ENCODE measurements at places on chromosomes 12 and 14.

- DNase-seq: peak; percentile 40
These were observed 164.6 kb upstream of the PARP11 start for GRCh38 chr12:4037747-4038312.

- no peak for DNase-seq
These were observed 53.0 kb downstream of the PAPLN start for GRCh38 chr14:73290279-73290678.

DNA sequence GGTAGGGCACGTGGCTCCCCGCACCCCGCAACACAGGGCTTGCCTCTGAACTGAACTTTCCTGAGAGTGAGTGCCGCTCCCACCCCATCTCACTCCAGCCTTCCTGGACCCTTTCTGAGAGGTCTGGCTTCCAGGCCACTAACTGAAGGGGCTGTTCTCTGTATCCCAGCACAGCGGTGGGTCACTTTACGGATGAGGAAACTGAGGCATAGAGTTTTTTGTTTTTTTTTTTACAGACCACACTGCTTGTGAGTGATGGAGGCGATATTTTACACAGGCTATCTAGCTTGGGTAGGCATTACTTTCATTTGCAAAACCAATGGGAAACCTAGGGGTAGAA, 1.2 kb upstream of the TGFB3 start:
- DNase-seq: no peak

DNA sequence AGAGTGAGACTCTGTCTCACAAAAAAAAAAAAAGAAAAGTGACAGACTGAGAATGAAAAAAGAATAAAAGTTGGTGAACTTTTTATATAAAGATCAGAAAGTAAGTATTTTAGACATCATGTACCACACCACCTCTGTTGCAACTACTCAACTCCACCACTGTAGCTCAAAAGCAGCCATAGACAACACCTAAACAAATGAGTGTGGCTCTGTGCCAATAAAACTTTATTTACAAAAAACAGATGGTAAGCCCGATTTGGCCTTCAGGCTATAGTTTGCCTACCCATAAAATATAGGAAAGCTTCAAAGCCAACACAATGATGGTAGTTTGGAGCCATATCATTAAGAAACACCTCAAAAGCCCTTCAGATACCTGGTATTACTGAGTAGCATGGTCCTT, 154.5 kb upstream of the FOXN3 start:
- DNase-seq: no peak

GRCh38 chr12:76031081-76031413, 529 bp downstream of the PHLDA1 start:
- DNase-seq: no peak

GRCh38 chr12:128810182-128811127, 13.3 kb downstream of the SLC15A4 start:
- peak; percentile 51 for DNase-seq

GRCh38 chr12:70724444-70724843, 87.2 kb upstream of the PTPRB start:
- DNase-seq: peak; percentile 9

- peak; percentile 17 for DNase-seq
These were observed 25.8 kb downstream of the SLC39A9 start for GRCh38 chr14:69424149-69424923.

DNA sequence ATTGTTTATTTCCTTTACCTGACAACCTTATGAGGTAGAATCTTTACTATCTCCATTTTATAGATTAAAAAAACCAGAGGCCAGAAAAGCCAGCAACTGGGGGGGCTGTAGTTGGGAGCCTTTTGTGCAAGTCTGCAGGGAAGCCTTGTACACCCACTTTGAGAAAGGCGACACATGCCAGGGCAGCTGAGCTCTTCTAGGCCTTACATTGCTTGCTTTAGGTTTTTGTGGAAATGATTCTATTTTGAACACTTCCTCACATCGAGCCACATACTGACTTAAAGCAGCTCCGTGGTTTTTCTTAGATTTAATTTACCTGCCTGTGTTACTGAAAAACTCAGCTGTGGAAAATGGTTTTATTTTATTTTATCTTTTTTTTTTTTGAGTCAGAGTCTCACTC, 34.6 kb downstream of the EP400 start:
- DNase-seq: no peak

GRCh38 chr14:97251491-97252155, 454.4 kb downstream of the VRK1 start:
- no peak for DNase-seq

DNA sequence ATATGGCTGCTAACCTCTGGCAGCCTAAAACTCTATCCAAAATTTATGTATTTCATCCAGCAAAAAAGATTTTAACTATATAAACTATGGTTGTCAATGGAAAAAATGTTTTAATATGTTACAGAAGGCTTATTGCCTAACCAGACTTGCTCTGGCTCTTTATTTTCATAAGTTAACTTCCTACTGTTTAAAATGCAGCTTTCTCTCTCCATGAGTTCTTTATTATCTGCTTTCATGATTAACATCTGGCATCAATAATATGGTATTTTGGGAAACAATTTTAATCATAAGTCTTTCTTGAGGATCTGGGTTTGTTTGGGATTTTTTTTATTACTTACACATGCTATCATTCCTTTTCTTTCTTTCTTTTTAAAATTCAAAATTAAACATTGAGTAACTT, 20.5 kb downstream of the KERA start:
- peak; percentile 88 for DNase-seq

- DNase-seq: peak; percentile 17
These were observed 54.9 kb downstream of the BEGAIN start for GRCh38 chr14:100532154-100532861.

DNA sequence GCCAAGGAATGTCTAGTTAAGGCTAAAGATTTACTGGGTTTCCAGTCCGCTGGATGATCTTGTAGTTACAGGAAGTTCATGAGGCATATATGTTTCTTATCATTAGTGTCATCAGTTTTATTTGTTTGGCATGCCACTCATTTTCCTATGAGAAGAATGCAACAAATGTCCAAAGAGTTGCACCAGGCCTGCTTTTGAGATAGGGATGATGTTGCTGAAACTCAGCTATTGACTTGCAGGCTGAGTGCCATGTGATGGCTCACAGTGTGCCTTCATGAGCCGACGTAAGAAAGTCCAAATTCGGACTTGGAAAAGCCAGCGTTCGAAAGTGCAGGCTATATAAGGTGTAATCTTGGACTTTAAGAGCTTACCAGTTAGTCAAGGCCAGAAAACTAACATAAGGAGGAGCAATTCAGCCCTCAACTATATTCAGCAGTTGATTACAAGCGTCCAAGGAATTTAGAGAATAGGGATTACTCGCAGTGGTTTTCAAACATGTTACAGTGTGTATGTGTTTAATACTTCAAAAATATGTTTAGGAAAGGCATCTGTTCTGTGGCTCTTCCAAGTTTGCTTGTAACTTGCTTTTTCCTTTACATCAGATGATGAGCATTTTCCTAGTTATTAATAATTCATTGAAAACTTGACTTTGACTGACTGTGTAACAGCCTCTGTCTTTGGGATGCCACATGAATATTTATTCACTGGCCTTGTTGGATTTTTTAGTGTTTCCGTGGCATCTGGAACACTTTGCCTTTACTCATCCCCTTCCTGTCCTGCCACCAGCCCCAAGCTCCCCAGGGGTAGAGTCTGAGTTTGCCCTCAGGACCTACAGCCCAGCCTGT, 101.3 kb downstream of the LGMN start:
- peak; percentile 98 for DNase-seq

GRCh38 chr14:23432946-23433345, 2.5 kb downstream of the MYH7 start:
- no peak for DNase-seq

GRCh38 chr12:132269271-132269968, 60.0 kb downstream of the GALNT9 start:
- no peak for DNase-seq

GRCh38 chr14:103143506-103143905, 20.2 kb downstream of the TNFAIP2 start:
- DNase-seq: peak; percentile 81

DNA sequence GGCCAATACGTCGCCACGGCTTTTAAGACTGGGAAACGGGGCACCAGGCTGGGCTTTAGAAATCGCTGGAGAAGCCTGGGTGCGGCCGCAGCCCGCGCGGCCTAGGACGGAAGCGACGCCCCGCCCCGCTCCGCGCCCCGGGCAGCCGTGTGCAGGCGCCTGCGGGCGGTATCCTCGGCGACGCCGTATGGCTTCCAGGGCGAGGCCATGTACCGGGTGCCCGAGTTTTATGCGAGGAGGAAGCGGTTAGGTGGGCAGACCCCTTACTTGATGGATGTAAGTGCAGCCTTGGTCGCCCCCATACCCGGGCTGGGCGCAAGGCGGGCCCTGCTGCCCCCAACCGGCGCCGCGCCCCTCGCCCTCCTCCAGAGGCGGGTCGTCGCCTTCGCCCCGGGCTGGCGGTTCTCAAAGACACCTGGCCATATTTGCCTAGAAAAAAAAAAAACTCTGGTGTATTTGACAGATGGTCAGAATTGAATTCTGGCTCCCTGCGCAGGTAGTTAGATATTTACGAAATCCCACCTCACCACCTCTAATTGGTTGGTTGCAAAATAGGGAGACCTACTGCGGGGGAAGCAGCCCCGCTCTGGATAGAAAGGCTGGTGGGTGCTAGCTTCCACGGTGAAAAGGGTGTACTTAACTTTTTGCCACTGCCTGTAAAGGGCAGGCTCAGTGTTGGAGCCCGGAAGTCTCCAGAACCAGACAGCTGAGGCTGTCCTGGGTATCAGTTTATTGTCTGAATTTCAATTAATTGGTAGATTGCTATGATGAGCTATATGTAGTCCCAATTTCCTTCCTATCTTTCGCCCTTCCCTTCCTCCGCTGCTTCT, at the start of gene PPP1R36:
Gene PPP1R36, plus strand, starts transcription at position 171 of the 830 bp plus-strand sequence. Its CDS starts 37 bp downstream, at position 208.
- peak; percentile 39 for DNase-seq

GRCh38 chr14:96811985-96812667, 14.9 kb downstream of the VRK1 start:
- no peak for DNase-seq

DNA sequence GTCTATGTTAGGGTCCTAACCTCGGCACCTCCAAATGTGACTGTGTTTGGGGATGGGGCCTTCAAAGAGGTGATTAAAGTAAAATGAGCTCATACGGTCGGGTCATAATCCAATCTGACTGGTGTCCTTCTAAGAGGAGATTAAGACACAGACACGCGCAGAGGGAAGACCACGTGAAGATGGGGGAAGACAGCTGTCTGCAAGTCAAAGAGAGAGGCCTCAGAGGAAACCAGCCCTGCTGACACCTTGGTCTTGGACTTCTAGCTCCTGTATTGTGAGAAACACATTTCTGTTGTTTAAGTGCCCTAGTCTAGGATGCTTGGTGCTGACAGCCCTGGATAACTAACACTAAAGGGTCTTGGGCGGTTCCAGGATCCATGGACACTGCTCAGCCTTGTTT, 109.6 kb downstream of the DICER1 start:
- DNase-seq: no peak

- no peak for DNase-seq
These were observed 44.4 kb downstream of the TMEM63C start for GRCh38 chr14:77225892-77226557.

- DNase-seq: no peak
These were observed 75.5 kb upstream of the GTF2A1 start for GRCh38 chr14:81295958-81296923.

- peak; percentile 88 for DNase-seq
These were observed 57.0 kb downstream of the PLEKHG7 start for GRCh38 chr12:92759634-92760268.

- peak; percentile 37 for DNase-seq
These were observed 131.7 kb upstream of the ATP2B1 start for GRCh38 chr12:89840162-89840922.

GRCh38 chr14:34078117-34078743, 127.4 kb upstream of the EGLN3 start:
- no peak for DNase-seq

- no peak for DNase-seq
These were observed 232.8 kb upstream of the DIO3 start for GRCh38 chr14:101328412-101329028.

DNA sequence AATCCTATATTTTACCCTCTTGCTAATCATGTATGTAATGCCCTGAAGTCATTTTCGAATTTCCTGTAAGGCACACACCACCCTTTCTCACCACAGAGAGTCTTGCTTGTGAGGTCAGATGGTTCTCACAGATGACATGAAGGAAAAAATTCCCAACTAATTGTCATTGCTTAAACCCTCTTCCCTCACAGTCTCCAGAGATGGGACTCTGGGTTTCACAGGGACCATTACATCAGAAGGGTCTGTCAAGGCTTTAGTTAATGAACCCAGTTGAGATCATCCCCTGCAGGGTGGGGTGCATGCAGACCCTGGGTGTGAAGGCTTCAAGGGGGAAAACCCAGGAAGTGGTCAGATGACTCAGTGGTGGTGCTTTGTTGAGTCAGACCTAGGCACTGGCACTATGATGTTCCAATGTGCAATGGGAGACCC, 229.6 kb downstream of the BCAT1 start:
- DNase-seq: peak; percentile 27

DNA sequence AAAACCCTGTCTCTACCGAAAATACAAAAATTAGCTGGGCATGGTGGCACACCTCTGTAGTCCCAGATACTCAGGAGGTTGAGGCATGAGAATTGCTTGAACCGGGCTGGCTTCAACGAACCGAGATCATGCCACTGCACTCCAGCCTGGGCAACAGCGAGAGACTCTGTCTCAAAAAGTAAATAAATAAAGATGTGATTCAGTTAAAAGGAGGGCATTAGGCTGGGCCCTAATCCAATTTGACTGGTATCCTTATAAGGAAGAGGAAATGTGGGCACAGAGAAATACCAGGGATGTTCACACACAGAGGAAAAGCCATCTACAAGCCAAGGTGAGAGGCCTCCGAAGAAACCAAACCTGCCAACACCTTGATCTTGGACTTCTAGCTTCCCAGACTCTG, 10.1 kb upstream of the DCAF4 start:
- no peak for DNase-seq

DNA sequence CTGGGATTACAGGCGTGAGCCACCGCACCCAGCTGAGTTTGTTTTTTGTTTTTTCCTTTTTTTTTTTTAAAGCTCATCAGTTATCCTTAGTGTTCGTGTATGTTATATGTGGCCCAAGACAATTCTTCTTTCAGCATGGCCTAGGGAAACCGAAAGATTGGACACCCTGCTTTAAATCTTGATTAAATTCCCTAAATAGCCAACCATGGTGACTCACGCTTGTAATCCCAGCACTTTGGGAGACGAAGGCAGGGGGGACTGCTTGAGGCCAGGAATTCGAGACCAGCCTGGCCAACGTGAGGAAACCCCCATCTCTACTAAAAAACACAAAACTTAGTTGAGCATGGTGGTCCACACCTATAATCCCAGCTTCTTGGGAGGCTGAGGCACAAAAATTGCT, 131.1 kb downstream of the MED13L start:
- DNase-seq: no peak

DNA sequence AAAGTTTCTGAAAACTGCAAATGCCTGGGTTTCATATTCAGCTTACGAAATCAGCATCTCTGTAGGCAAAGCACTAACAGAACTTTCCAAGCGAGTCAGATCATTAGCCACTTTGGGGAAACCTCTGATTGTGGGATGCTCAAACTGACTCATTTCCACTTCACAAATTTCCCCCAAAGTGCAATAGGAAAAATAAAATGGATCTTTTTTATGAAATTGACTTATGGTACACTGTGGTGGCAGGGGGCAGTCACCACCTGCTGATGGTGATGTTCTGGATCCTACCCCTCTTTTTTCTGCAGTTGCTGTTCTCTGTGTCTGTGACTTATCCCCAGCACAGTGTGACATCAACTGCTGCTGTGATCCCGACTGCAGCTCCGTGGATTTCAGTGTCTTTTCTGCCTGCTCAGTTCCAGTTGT, 5.6 kb downstream of the TCTN1 start:
- DNase-seq: no peak

GRCh38 chr12:111780166-111780565, 13.4 kb downstream of the ALDH2 start:
- no peak for DNase-seq
